ENCODE measurements at places on chromosomes 2 and 18.

- DNase-seq = no peak
Measured at GRCh38 chr18:56076723-56077122, 488.7 kb upstream of the TCF4 start.

GRCh38 chr2:128402911-128403670 lies 84.4 kb upstream of the HS6ST1 start:
- no peak for DNase-seq

- DNase-seq = no peak
Measured at GRCh38 chr18:76416911-76417310, 78.1 kb downstream of the ZNF516 start.

- DNase-seq = no peak
Measured at GRCh38 chr2:31334311-31335026, 80.1 kb downstream of the XDH start.

DNA sequence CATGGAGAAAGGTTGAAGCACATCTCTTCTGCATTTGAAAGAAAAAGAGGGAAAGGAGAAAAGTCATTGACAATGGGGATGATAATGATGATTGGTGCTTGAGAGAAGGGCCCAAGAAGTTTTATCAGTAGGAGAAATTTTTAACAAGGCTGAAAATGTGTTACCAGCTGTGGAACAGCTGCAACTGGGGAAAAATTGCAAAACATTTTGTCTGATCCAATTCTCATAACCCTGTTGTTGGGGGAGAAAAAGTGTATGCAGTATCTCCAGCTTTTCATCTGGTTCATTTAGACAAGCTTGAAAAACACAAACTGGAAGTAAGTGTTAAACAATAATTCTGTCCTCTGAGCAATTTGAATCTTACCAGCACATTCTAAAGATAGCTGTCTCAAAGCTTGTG lies 92.7 kb downstream of the CSRNP3 start:
- DNase-seq = no peak

GRCh38 chr2:103960951-103961350 lies 893.0 kb upstream of the POU3F3 start:
- no peak for DNase-seq

GRCh38 chr2:38068234-38068633 lies 7.7 kb downstream of the CYP1B1 start:
- DNase-seq = no peak

DNA sequence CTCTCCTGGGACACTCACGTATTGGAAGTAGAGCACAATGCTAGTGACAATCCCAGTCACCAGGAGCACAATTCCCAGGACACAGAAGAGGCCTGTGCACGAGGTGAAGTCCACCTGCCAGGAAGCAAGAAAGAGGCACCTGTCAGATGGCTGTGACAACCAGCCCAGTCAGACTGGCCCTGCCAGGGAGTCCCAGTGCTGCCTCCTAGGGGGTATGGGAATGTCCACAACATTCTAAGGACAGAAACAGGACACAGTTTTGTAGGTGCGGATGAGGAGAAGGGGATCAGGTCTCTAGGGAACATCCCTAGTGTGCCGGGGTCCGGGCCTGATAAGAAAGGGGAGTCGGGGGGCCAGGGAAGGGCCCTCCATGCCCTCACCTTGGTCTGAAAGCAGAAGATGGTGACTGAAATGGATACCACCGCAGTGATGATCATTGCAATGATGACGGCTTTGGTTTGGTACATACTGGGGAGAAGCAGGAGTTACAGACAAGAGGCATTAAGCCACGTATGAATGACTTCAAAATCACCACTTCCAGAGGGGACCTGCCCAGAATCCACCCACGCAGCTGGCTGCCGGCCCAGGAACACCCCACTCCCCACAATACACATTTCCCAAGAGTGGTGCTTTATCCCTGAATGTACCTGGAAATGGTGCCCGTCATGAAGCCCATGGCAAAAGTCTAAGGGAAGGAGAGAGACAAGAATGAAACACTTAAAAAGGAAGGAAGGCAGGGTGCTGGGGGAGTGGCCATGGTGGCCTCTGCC lies 6.9 kb downstream of the PNKD start:
- no peak for DNase-seq

- DNase-seq = no peak
Measured at GRCh38 chr2:151952691-151953456, 124.7 kb upstream of the ARL5A start.

DNA sequence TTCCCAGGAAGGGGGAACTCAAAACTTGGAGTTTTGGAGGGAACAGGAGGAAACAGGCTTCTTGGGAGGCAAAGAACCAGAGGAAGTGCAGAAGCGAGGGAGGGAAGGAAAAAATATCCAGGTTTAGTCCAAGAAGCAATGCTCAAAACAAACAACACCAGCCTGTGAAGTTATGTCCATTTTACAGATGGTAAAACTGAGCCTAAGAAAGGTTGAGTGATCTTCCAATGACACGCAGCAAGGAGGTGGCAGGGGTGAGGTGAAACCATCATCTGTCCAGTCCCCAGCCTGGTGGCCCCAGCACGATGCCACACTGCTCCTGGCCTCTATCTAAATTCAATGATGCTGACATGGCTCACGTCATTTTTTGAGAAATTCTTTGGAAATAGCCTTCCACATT lies 10.8 kb downstream of the DNMT3A start:
- DNase-seq = no peak
